ENCODE measurements at places on chromosomes 12 and 14.

DNA sequence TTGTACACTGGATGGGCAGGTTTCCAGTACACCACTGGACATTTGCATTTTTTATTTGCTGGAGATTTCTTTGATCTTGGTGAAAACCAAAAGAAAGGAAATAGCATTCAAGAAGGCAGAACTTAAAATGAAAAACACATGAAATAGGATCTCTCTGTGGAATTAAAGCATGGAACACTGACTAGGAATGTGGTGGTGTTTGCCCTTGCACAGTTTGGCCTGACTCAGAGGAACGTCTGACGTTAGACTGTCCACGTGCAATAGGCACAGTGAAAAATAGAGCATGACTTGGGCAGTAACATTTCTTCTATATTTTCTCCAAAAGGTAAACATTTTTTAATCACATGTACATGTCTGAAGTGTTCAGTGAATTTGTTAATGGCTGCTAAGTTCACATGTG, 474.1 kb upstream of the PRICKLE1 start:
- DNase-seq, result no peak

- no peak for DNase-seq
Measured at GRCh38 chr12:102302553-102302952, 104.9 kb upstream of the PMCH start.

DNA sequence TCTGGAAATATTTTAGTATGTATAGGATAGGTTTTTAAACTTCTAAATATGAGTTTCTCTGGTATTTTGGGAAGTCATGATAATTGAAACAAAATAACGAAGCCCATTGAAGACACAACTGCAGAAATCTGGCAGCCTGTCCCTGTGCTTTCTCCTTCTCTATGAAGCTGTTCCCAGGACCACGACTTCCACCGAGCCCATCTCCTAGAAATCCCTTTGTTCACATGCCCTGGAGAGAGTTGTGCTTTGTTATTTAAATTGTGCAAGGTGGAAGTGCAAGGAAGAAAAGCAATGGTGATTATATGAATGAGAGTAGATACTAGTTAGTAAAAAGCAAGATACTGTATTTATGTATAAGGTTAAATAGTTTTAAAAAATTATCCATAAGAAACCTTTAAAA, 32.2 kb downstream of the STK38L start:
- DNase-seq, result no peak

DNA sequence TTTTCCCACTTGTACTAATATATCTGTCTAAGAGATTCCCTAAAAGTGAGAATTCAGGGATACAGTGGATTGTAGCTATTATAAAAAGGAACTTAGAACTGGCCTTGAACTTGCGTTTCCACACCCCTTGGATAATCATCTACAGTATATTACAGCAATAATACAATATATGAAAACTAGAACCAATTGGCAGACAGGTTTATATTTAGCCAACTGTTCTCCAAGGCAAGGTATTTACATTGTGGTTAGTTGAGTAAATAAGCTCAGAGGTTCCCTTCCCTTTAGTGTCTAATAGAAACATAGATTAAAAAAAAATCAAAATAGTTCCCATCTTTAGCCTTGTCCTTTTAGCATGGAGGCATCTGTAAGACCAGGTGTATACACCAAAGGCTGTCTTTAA, 42.1 kb downstream of the LIMA1 start:
- no peak for DNase-seq

DNA sequence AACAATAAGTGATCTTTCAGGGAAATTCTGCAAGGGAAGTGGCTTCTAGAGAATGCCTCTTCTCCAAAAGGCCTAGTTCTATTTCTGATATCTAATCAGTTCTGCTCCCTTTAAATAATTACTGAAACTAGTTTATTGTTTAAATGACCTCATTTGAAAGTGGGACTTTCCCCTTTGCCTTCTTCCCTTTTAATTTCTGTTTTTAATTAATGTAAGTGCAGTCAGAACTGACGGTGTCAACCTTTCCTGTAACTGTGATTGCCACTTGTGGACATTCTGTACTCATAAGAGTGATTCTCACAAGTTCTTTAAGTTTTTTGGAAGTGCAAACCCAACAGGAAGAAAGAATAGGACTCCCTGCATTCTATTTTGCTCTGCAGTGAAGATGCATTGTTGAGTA, 265.3 kb upstream of the PLEKHG7 start:
- DNase-seq, result no peak

- no peak for DNase-seq
Measured at GRCh38 chr14:25381498-25381897, 331.6 kb upstream of the STXBP6 start.

DNA sequence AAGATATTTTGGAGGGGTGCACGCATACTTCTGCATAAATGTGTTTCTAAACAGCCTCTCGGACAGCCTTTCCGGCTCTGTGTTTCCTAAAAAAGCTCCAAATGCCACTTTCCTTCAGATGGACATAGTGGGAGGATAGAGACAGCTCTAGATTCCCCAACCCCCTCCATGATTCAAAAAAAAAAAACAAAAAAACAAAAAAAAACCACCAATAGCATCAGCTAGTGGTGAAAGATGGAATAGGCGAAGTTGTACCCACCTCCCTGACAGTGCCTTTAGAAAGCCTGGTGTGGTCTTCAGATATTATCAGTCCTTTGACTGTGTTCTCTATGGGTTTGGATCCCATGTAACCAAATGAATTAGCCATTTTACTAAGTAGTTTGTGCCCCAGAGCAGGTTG, 94.1 kb downstream of the PHETA1 start:
- DNase-seq, result no peak

DNA sequence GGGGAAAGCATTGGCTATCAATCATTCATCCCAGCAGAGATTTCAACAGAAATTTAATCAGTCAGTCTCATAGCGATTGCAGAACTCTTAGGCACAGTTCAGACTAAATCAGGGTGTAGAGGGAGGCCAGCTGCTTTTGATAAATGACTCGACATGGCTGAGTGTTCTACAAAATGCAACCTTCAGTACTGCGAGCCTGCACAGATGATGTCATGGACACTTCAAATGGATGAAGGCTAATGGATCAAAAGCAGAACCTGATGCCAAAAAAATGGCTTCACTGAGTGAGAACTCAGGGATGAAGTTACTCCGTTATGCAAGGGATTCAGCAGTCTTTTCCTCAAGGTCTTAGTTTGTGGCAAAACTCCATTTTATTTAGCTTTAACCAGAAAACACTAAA, 167.3 kb downstream of the DACT1 start:
- DNase-seq, result no peak

GRCh38 chr12:126389220-126389841, 1324.1 kb downstream of the AACS start:
- no peak for DNase-seq

- DNase-seq, result no peak
Measured at GRCh38 chr12:109153821-109154441, 37.5 kb downstream of the ACACB start.

- DNase-seq, result no peak
Measured at GRCh38 chr12:119225454-119225853, 46.7 kb downstream of the HSPB8 start.

- DNase-seq, result no peak
Measured at GRCh38 chr12:2957816-2958431, 1.3 kb upstream of the TEAD4 start.

- peak; percentile 6 for DNase-seq
Measured at GRCh38 chr14:33564774-33565630, 385.9 kb downstream of the EGLN3 start.

DNA sequence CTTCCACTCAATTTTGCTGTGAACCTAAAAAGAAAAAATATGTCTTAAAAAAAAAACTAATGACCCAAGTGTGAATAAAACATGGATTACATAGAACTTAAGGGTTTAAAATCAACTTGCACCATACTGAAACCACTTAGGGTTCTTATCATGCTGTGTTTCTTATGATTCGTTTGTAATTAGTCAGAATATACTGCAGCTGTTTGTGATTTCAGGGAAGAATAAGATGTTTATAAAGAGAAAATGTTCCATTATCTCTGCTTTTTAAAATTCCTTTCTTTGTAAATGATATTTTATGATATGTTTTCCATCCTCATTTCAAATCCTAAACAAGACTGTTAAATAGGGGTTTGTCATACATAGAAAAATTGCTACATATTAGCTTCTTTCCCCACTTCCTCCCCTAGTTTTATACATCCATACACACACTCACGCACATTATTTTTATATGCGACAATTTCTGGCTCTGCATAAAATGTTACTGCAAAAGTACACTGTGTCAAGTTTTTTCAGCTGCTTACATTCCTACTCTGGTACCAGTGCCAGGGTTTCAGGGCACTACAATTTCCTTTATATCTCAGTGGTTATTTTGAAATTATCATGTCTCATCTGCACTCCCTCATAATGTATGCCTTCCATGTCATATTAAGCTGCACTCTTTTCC, 275.2 kb upstream of the GARIN6 start:
- no peak for DNase-seq

GRCh38 chr12:85814071-85814470, 22.1 kb downstream of the RASSF9 start:
- DNase-seq, result no peak

DNA sequence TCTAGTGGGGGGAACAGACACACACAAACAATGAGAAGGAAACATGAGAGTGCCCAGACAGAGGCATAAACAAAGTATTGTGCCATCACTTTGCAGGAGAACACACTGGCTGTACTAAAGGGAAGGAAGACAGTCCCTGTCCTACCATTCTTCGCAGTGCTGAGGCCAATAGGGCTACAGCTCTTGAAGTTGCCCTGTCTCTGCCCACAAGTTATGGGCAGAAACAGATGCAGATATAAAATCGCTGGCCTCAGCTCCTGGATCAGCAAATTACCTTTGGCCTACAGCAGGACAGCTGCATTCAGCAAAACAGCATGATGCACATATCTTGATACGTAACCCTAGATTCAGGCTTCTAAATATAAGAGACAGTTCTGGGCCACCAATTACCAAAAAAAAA, 23.0 kb upstream of the PRKAB1 start:
- no peak for DNase-seq

- peak; percentile 15 for DNase-seq
Measured at GRCh38 chr12:65209655-65210043, 40.3 kb downstream of the LEMD3 start.

GRCh38 chr14:90615517-90616060, 200.6 kb downstream of the TTC7B start:
- no peak for DNase-seq

DNA sequence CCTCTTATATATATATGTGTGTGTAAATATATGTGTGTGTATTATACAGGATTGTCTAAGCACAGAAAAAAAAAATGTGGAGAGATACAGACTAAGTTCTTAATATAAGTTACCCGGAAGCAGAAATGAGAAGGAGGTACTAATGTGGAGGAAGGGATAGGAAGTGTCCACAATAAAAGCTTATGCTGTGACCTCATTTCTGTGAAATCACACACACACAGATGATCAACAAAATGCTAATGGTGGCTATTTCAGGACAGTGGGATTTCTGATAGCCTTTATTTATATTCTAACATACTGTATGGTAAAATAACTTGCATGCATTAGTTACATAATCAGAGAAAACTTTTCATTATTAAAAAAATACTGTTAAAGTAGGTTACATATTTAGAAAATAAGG, 8.5 kb upstream of the RAD51AP1 start:
- no peak for DNase-seq

GRCh38 chr12:71432936-71433335, 6.7 kb upstream of the LGR5 start:
- DNase-seq, result no peak

DNA sequence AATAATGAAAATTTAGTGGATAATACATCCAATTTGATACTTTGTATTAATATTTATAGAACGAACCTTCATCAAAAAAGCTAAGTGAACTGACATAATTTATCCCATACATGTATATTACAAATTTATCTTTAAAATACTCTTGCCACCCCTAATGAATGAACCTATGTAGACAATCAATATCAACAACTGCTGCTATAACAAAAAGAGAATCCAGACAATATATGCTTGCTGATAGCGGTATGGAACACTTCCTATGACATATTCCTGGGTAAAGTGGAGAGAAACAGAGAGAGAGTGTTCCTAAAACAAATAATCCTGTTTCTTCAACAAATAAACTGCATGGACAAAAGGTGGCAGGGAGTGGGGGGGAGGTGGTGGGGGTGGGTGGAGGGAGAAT, 31.3 kb downstream of the TM7SF3 start:
- DNase-seq, result no peak

- no peak for DNase-seq
Measured at GRCh38 chr14:100438271-100438670, 115.1 kb downstream of the SLC25A47 start.

DNA sequence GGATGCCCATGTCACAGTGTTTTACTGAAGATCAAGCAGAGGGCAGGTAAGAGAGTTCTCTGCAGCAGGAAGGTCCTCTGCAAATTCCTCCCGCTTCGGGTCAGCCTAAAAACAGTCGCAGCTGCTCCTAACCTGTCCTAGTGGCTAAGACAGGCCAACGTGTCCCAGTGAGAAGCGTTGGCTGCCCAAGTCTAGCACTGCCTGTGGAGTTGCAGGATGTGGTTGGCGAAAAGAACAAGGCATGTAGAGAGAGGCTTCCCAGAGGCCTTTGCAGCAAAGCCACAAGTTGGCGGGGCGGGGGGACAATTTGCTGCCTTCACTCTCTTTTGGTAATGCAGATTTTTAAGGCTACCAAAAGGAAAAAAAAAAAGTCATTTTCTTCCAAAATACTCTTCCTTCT, 340.1 kb downstream of the BCL11B start:
- DNase-seq, result no peak

DNA sequence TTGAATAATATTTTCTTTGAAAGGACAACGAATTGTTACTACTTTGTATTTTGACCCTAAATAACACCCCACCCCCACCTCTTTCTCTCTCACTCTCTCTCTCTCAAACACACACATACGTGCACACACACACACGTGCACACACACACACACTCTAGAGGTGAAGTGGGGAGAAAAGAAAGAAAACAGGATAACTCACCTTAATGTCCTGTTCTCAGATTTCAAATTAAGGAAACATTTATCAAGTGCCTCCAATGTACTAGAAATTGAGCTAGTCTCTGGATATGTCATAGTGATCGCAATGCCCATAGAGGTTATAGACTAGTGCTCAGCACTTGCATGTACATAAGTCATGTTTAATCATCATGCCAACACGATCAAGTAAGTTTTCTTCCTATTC, 1483.6 kb upstream of the SEL1L start:
- no peak for DNase-seq

GRCh38 chr12:120495186-120495730, 655 bp upstream of the DYNLL1 start:
- no peak for DNase-seq

GRCh38 chr14:79242666-79243065, 968.6 kb downstream of the DIO2 start:
- DNase-seq, result no peak

All from CD14-positive monocyte (primary cell).